SK-MEL-5 (cell line): ENCODE measurements at places on chromosomes 11 and 22. TPM values are rescaled to one million over a fixed set of nuclear protein-coding genes. Genes with fewer than 3 reads are reported as not detected.

DNA sequence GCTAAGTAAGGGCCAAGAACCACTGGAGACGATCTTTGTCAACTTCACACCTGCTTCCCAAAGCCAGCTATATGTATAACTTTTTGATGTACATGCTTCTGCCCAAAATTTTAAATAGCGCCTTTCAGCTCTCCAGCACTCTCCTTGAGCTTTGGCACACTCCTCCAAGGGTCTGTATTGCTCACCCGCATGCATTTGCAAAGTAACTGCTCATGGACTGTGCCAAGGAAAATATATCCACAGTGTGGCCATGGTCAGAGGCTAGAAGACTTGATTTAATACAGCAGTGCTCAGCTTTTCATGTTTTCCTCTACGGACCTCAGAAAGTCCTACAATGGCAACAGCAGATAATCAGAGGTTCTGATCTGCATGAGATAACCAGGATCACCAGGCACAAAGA lies 550.1 kb downstream of the SOX6 start:
- no peak for DNase-seq

GRCh38 chr11:47961383-47961782 lies 19.0 kb upstream of the PTPRJ start:
- DNase-seq = peak; percentile 64

DNA sequence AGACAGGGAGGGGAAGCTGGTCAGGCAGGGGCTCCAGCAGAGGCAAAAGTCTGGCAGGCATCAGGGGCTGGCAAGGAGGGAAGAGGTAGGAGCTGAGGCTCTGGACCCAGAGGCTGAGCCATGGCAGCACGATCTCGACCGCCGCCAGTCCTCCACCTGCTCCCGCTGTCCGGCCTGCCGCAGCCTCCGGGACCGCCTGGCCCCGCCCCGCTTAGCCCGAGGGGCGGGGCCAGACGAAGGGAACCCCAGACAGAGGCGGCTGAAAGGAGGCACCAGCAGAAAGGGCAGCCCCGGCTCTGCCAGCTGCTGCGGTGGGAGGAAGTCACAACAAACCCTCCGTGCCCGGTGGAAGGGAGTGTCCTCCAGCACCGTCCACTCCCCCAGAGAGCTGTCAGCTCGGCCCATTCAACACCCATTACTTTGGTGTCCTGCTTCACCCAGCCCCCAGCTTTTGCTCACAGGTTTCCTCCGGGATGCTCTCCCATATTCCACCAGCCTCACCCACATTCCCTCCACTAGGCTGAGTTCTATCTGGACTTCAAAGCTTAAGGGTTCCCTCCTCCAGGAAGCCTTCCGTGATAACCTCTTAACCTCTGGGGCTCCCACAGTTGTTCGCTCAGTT lies at the start of gene MFNG:
MFNG (minus strand) TSS at position 161 of the 622 bp plus-strand sequence. CDS start 207 bp downstream, outside the sequence.
- DNase-seq = peak; percentile 23

DNA sequence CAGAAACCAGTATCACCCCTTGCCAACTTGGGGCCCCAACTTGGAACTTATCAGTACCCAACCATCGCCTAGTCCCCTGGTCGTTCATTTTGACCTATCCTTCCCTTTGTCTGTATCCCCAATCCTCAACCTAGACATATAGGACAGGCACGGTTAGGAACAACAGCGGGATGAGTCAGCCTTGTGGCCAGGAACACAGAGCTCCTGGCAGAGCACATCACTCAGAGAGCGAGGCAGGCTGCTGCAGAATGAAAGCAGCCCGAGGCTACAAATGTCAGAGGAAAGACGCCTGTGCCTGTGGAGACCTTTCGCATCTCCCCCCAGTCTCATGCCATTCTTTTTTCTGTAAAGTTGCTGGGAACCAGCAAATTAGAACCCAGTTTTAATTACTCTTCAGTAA lies 14.6 kb downstream of the DKK3 start:
- DNase-seq = peak; percentile 74

- DNase-seq = no peak
These were observed 8.6 kb downstream of the MCAT start for GRCh38 chr22:43134553-43134952.

GRCh38 chr11:27898166-27898565 lies 197.9 kb upstream of the BDNF start:
- no peak for DNase-seq

DNA sequence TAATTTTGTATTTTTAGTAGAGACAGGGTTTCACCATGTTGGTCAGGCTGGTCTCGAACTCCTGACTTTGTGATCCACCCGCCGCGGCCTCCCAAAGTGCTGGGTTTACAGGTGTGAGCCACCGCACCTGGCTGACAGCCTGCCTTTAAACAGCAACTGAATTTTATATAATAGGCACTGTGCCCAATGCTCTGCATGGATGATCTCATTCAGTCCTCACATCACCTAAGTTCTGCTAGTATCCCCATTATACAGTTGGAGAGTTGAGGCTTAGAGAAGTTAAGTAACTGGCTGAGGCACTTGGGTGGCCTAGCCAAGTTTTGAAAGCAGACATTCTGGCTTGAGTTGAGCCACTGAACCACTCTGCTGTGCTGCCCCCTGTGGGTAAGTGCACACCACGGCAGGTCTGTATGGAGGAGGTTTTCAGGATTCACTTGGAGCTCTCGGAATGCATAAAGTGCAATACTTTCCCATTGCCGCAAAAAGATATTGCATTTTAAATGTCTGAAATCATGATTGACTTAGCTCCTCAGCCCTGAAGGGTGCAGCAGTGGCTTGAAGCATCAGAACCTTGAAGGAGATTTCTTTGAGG lies 112.4 kb downstream of the LDLRAD3 start:
- peak; percentile 79 for DNase-seq

DNA sequence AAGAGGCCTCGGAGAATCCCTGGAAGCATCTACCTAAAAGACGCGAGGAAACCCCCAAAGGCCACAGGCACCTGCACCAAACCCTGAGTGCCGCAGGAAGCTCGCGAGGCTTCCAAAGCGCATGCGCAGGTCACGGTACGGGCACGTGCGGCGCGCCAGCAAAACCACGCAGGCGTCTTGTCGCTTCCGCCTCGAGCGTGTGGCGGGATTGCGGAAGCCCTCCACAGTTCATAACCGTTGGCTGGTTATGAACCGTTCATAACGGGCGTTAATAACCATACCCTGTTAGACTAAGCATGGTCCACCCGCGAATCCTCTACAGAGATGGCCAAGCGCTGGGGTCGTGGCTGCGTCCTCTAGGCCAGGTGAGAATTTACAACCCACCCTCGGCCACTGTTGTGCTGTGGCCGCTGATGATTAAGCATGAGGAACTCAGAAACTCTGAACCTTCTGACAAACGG lies 46.4 kb downstream of the MORC2 start:
- no peak for DNase-seq

- no peak for DNase-seq
These were observed 65.6 kb downstream of the FAM168A start for GRCh38 chr11:73532310-73532709.

The RIC3 gene
- total RNA-seq = 0.34 and 2.6 TPM in 2 replicates

The OSM gene
- not detected in 2 replicates for total RNA-seq

The KLHL35 gene
- 0.08 and 0.24 TPM in 2 replicates for total RNA-seq
